Fibroblast of skin of right biceps (primary cell): ENCODE measurements at places on chromosomes 4 and X.
A peak's percentile ranks its signal among the peaks of the same experiment; 100 is the strongest.

DNA sequence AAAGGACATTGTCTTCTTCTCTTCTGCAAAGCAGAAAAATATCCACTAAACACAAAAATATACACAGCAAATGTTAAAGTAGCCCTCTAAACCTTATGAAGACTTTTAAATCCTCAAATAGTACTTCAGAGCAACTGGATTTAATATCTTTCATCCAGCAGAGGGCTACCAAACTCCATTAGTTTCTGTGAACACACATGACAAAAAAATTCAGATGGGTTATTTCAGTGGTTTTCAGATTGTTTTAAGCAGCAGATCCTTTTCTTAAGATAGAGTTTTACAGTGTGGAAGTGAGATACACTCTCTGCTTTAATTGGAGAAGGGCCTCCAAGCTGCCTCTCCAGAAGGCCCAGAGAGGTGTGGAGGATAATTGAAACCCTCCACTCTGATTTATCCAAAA is 56.7 kb downstream of the ANK2 start:
- peak; percentile 59 for DNase-seq

GRCh38 chr4:3492741-3493719 is 29.9 kb downstream of the DOK7 start:
- DNase-seq, result peak; percentile 10

DNA sequence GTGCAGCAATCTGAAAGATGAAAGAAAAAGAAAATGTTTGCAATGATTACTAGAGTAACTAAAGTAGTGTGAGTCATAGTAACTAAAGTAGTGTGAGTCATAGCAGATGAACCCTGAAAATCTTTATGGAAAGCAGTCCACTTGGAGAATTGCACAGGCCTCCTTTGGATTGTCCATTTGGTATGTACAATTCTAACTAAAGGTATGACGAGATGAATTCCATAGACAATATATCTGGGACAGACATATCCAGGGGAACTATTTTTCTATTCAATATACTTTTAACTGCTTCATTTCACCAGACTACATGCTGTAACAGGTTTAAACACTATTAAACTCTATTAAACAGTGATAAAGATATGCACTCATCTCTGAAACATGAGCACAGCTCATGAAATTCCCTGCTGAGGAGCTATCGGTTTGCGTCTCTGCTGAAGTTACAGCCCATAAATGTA is 798.7 kb downstream of the PCDH7 start:
- peak; percentile 58 for DNase-seq

DNA sequence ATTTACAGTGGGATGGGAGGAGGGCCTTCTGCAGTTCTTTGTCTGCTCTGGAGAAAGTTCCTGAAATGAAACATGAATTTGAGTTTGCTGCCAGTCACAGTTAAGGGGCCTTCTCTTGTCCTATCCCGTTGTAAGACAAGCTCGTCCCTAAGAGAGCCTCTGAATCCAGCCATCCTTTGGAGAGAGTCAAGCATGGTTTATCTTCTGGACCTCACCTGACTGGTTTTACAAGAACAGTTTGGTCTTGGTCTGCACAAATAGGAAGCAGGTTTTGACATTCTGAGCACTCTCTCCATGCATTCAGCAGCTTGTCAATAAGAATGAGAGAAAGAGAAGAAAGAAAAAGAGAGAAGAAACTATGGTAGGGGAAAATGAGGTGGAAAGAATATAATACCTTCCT is 20.4 kb upstream of the TENM3 start:
- no peak for DNase-seq

- DNase-seq, result no peak
Observed at GRCh38 chr4:48064349-48064748, 47.8 kb downstream of the NIPAL1 start.

GRCh38 chr4:17911608-17912007 is 100.8 kb downstream of the NCAPG start:
- DNase-seq, result no peak

DNA sequence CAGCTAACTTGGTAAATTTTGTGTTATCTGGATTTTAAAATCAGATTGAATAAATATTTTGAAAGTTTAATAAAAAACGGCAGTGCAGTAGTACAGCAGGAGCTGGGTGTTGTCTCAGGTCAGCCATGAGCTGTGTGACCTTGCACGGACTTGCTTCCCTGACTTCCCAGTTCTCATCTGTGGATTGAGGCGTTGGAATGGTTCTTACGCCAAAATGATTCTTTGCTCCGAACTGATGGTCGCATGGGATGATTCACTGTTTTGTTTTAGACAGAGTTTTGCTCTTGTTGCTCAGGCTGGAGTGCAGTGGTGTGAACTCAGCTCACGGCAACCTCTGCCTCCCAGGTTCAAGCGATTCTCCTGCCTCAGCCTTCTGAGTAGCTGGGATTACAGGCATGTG is 45.0 kb downstream of the RGS12 start:
- DNase-seq, result no peak

DNA sequence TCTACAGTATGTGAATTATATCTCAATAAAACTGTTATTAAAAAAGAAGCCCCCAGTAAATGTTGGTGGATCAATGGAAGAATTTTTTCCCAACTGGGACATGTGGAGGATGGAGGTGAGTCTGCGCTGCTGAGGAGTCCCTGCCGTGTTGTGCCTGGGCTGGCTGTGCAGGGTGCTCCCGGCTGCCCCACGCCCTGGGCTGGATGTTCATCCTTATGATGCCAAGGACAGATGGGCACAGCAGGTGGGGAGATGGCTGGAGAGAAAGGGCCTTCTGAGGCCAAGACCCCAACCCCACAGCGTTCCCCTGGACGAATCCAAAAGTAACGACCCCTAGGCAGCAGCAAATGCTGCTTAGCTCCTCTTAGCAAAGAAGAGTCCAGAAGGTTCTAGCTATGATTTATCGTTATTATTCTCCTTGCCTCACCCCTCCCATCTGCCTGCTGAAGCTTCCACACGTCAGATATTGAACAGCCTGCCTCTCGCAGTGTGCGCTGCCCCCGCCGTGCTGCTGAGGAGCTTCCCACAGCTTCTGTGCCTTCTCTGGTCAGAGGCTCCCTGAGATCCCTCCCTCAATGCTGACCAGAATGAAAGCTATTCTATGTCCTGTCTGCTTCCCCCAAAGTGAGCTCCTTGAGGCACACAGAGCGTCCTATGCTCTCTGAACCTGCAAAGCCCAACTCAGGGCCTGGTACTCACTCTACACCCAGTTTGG is 26.5 kb downstream of the HMX1 start:
- DNase-seq, result no peak

GRCh38 chr4:107050525-107051135 is 14.5 kb upstream of the DKK2 start:
- no peak for DNase-seq

GRCh38 chrX:45537936-45538335 is 337.3 kb upstream of the DIPK2B start:
- no peak for DNase-seq

GRCh38 chr4:101102114-101102742 is 245.1 kb downstream of the PPP3CA start:
- peak; percentile 63 for DNase-seq

GRCh38 chrX:22121161-22121560 is 89.0 kb downstream of the PHEX start:
- no peak for DNase-seq

- peak; percentile 50 for DNase-seq
Observed at GRCh38 chrX:47743504-47743903, 84.5 kb upstream of the UXT start.

DNA sequence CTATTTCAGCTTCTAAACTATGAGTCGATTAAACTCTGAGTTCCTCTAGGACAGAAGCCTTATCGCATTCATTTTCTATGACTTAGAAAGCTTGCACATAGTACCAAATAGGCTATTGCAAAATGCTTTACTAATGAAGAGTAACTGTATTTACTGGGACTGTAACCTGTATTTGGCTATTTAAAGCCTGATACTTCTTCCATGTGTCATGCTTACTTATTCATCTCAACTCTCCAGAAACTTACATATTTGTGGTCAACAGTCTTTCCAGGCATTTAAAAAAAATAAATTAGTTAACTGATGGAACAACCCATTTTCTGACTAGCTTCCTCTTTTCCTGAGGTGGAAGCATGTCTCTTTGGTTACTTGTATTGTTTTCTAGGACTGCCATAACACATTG is 467.9 kb downstream of the PCDH11X start:
- DNase-seq, result peak; percentile 42

GRCh38 chrX:42955349-42955748 is 177.4 kb upstream of the PPP1R2C start:
- DNase-seq, result no peak

DNA sequence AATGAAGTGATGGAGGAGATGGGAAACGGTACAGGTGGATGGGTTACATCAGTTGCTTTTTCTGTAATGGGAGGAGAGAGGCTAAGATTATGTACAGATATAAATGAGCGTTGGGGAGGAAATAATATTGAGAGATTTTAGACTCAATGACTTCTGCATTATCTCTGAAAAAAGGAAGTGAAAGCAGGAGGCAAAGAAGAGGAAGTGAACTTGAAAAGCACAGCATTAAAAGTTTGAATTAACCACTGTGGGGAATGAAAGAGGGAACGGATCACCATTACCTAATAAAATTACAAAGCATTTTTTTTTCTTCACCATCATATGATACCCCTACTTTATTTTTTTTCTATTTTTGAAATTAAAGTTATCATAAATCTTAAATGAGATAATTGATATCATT is 1025.5 kb downstream of the RPA4 start:
- DNase-seq, result no peak

GRCh38 chr4:154343651-154344050 is 147.9 kb downstream of the DCHS2 start:
- no peak for DNase-seq

GRCh38 chr4:142126890-142127497 is 490.6 kb downstream of the IL15 start:
- peak; percentile 64 for DNase-seq

- peak; percentile 16 for DNase-seq
Observed at GRCh38 chrX:46407036-46407752, 138.0 kb downstream of the ZNF674 start.

DNA sequence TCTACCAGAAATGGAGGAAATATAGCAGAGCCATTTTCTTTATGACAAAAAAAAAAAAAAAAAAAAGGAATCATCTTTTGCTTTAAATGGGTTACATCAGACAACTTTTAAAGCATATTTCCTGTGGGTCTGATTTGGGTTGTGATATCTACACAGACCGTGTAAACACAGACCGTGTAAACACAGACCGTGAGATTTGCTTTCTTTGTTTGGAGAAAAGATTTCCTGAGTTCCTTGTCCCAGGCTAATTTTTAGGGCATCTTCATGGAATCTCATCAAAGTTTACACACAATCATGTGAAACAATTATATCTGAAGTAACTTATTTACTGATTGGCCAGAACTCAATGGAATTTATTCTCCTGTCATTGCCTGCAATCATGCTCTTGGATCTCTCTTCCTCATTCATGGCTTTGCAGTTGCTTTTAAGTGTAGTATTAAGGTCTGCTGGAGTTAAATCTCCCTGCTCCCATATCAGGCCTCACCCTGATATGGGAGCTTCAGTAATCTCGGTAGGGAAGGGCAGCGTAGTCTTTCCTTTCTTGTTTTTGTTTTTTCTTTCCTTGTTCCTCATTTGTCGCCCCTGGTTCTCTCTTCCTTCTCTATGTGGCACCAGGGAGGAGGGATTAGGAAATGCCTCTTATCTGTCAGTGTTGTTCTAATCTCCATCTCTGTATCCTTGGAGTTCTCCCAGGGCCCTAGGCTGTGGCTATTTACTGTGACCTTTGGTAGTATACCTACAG is 248.6 kb upstream of the JADE1 start:
- no peak for DNase-seq

DNA sequence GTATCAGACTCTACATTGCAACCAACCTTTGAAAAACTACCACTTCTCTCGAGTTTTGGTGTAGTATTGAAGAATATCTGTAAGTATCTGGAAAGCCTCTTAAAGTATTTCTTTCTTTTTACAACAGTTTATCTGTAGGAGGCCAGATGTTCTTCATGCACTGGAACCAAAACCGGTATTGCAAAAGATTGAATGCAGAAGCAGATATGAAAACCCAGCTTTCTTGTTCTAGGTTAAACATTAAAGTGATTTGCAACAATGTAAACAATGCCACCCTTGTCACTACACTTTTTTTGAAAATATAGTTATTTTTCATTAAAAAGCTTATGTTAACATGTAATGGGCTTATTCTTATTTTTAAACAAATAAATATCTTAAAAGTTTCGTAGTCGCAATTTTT is 27.2 kb downstream of the PLS3 start:
- DNase-seq, result no peak

- no peak for DNase-seq
Observed at GRCh38 chrX:19708683-19709082, 178.7 kb downstream of the SH3KBP1 start.

DNA sequence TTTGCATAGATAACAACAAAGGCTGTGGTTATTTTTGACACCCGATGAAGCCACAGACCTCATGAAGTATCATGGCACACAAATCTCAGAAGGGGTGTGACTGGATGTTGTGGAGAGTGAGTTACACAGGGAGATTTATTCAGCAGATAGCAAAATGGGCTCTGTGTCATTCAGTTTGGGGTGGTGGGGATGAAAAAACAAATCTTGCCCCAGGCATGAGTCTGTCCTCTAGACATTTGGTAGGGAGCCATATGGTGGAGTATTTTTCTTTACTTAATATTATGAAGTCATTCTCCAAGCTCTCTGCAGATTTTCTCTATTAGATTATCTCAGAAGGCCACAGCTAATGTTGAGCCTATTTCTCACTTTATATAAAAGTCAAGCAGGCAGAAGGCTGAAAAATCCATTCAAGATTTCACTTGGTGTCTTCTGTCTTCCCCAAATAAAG is 277.1 kb upstream of the TENM3 start:
- peak; percentile 94 for DNase-seq

GRCh38 chr4:55122235-55122634 is 3.2 kb downstream of the KDR start:
- DNase-seq, result no peak

- no peak for DNase-seq
Observed at GRCh38 chr4:7112656-7113055, 44.8 kb upstream of the GRPEL1 start.

DNA sequence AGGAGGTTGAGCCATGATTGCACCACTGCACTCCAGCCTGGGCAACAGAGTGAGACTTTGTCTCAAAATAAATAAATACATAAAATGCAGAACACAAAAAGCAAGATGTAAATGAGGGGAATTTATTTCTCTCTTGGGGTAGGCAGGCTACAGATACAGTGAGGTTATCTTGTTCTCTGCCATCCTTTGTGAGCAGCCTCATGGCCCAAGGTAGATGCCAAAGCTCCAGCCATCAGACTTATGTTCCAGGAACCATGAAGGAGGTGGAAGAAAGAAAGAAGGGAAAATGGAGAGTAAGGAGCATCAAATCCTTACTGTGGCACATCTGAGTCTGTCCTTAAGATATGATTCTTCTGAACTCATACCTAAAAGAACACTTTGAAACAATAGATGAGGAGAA is 11.1 kb downstream of the ARSH start:
- DNase-seq, result no peak

GRCh38 chrX:81392396-81392795 is 190.5 kb downstream of the SH3BGRL start:
- DNase-seq, result no peak
